Activated CD4-positive, alpha-beta T cell treated with anti-CD3 and anti-CD28 coated beads, Interleukin-2, amount 10 ng/mL, durations not matched to agents 24 days and 14 days (primary cell): ENCODE measurements at places on chromosomes 11 and 22. TPM values are rescaled to one million over a fixed set of nuclear protein-coding genes. Genes with fewer than 3 reads are reported as not detected.

Gene PKDREJ
- total RNA-seq, result not detected in 2 replicates

Gene GRAP2
- 34.4 and 38.4 TPM in 2 replicates for total RNA-seq

Gene CFAP300
- not detected in 2 replicates for total RNA-seq

DNA sequence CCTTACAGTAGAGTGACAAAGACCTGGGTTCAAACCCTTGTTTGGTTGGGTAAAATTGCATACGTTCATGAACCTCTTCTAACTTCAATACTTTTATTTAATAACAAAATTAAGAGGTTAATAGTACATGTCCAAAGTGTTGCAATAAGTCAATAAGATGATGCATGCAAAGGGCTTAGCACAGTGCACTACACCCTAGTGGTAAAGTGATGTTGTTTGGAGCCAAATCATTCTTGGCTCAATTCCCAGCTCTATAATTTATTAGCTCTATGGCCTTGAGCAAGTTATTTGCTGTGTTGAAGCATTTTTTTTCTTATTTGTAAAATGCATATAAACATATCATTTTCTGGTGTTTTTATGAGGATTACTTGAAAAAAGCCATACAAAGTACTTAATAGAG is 945.3 kb downstream of the LRRC4C start:
- no peak overlapping the region for H3K4me3 ChIP-seq
- no peak overlapping the region for H3K27ac ChIP-seq
- H3K36me3 ChIP-seq, result no peaks in the 10 kb centered on the region
- H3K27me3 ChIP-seq, result no peaks in the 10 kb centered on the region
- H3K4me1 ChIP-seq, result no peaks in the 10 kb centered on the region
- DNase-seq, result no peak

- H3K27me3 ChIP-seq, result no peaks in the 10 kb centered on the region
- no peaks in the 10 kb centered on the region for H3K4me1 ChIP-seq
- H3K4me3 ChIP-seq, result no peak overlapping the region
- no peaks in the 10 kb centered on the region for H3K36me3 ChIP-seq
- no peak for DNase-seq
- no peak overlapping the region for H3K27ac ChIP-seq
These were observed 678.6 kb upstream of the ANO5 start for GRCh38 chr11:21514316-21514715.

- peaks cover 39% of the 10 kb centered on the region for H3K36me3 ChIP-seq
- no peaks in the 10 kb centered on the region for H3K27me3 ChIP-seq
- H3K4me1 ChIP-seq, result peaks cover 19% of the 10 kb centered on the region
- H3K27ac ChIP-seq, result no peak overlapping the region
- no peak for DNase-seq
- H3K4me3 ChIP-seq, result no peak overlapping the region
These were observed 5.5 kb downstream of the C11orf24 start for GRCh38 chr11:68266121-68266891.

DNA sequence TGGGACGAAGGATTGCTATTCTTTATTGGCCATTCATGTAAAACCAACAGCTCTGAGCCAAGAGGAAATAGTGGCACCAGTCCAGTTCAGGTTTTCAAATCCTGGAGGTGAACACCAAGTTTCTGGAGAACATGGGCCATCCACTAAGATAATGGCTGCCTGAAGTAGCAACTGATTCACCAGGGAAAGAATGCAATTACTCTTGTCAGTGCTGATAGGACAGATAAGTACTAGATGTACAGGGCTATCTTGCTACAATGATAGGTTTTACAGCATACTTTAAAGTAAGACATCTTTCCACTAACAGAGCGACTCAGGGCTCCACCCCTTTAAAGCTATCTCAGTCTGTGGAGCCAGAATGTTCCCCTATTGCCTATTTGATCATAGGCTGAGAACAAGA is 36.8 kb upstream of the APOA1 start:
- no peak overlapping the region for H3K4me3 ChIP-seq
- DNase-seq, result no peak
- peaks cover 53% of the 10 kb centered on the region for H3K36me3 ChIP-seq
- no peaks in the 10 kb centered on the region for H3K27me3 ChIP-seq
- H3K4me1 ChIP-seq, result peaks cover 14% of the 10 kb centered on the region
- H3K27ac ChIP-seq, result no peak overlapping the region

DNA sequence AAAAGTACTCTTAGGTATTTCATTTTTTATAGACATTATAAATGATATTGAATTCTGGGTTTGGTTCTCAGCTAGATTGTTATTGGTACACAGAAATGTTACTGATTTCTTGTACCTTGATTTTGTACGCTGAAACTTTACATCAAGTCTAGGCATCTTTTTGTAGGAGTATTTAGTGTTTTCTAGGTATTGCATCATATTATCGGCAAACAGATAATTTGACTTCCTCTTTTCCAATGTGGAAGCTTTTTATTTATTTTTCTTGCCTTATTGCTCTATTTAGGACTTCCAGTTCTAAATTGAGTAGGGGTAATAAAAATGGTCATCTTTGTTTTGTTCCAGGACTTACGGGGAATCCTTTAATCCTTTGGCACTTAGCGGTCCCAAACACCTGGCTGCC is 676.6 kb upstream of the CCDC179 start:
- DNase-seq, result no peak
- H3K4me1 ChIP-seq, result no peaks in the 10 kb centered on the region
- no peaks in the 10 kb centered on the region for H3K27me3 ChIP-seq
- H3K36me3 ChIP-seq, result no peaks in the 10 kb centered on the region

DNA sequence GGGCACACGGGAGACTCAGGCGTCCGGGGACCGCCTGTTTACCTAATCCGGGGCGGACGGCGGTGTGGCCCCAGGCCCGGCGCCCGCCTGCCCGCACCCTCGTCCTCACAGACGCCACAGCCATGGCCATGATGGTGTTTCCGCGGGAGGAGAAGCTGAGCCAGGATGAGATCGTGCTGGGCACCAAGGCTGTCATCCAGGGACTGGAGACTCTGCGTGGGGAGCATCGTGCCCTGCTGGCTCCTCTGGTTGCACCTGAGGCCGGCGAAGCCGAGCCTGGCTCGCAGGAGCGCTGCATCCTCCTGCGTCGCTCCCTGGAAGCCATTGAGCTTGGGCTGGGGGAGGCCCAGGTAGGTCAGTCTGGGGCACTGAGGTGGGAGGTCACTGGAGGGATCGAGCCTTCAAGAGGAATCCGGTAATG is 10.0 kb upstream of the RAB1B start:
- no peak for DNase-seq
- no peaks in the 10 kb centered on the region for H3K27me3 ChIP-seq
- peaks cover 29% of the 10 kb centered on the region for H3K36me3 ChIP-seq
- peak overlapping the region; percentile 96 for H3K27ac ChIP-seq
